ENCODE measurements at places on chromosomes 5 and 9.

DNA sequence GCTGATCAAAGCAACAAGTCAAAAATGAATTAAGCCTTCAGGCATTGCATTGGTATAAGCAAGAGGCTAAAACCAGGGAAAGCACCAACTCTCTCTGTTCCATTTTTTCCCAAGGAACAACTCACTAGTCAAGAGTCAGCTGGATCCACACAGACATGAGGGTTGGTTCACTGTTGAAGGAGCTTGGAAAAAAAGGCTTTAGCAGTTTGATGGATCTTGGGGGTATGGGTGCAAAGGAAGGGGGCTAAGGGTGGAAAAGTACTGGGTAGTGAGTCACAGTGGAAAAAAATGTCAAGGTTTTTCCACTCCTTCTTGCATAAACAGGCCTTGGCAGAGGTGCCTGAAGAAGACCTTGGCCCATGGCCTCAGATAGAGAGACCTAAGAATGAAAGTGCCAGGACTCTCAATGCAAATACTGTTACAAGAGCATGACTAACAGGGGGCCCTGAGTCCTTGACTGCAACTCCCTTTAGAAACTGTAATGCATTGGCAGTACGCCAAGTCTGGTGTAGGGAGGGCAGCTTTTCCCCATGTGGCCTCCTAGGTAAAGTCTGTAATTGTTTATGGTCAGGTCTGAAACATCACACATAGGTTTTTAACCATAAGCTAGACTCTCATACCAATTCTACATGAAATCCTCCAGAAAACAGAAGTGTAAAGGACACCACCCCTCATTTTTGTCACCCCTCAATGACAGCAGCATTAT, 23.7 kb downstream of the ACTL7A start:
- peaks cover 19% of the 10 kb centered on the region for H3K36me3 ChIP-seq
- H3K4me3 ChIP-seq = no peak overlapping the region
- H3K27me3 ChIP-seq = no peaks in the 10 kb centered on the region

DNA sequence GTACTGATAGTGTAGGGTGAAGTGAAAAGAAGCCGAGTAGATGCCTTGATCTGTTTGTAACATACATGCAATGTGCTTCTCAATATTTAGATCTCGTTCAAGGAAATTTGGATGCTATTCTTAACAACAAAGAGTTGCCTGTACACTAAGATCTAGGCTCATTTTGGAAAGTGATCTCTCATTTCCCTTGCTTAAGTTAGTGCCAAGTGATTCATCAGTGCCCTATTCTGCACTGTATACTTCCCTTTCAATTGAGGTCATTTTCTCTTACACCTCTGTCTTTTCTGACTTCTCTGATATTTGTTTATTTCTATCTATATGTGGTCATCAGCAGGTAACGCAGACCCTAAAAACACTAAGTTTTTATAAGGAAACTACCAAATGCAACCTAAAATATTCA, 528.6 kb upstream of the PTPRD start:
- H3K27me3 ChIP-seq = no peaks in the 10 kb centered on the region
- H3K4me1 ChIP-seq = no peaks in the 10 kb centered on the region
- H3K36me3 ChIP-seq = no peaks in the 10 kb centered on the region

- no peaks in the 10 kb centered on the region for H3K4me1 ChIP-seq
- no peak for DNase-seq
- H3K27me3 ChIP-seq = peaks cover 10% of the 10 kb centered on the region
- H3K4me3 ChIP-seq = no peak overlapping the region
Measured at GRCh38 chr5:96335873-96336272, 97.2 kb downstream of the PCSK1 start.

DNA sequence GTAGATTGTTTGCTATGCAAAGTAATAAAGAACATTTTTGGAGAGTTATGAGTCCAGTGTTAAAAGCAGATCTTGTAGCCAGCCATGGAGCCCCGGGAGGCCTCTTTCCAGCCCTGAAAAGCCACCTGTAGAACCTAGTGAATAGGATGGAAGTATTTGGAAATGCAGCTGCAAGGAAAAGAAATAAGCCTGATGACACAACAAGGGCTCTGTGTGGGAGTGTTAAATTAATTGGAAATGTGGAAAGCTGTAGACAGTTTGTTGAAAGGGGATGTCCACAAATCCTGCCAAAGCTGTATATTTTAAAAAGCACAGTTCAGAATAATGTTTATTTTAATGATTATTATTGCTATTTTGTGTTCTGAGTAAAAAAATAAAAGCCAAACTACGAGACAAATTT, 152.5 kb upstream of the GHR start:
- no peak for DNase-seq
- no peak overlapping the region for H3K4me3 ChIP-seq
- H3K36me3 ChIP-seq = no peaks in the 10 kb centered on the region

DNA sequence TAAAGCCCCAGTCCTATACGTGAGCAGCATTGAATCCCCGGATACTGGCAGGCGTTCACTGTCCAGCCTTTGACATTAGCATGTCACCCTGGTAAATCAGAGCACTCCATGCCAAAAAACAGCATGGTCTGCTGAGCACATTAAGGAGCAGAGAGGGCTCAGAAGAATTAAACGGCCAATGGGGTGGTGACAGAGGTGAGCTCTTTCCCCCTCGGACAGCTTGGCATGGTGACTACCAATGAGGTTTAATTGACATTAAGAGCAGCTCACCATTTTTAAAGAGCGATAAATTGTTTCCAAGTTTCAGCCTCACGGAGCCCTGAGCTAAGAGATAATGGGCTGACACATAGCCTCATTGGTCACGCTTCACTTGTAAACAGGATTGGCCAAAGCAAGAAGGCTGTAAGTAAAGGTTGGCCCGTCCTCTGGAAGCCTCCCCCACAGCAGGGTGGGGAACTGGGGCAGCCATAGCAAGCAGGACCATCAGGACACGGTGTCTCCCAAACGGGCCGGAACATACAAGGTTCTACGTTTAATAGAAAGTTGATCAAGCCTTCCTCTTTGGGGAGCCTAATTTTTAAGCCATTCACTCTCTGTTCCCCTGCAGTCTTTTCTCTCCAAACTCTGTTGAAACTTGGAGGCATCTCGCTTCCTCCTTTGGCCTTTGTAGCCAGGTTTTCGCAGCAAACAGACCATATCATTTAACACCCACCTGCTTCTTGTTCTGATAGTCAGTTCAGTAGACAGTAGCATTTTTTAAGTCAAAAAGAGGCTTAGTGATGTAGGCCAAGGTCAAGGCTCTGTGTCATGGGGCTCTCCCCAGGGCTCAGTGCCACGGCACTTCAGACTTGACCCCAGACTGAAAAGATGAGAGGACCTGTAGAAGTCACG, 25.9 kb downstream of the QRFP start:
- H3K4me3 ChIP-seq = no peak overlapping the region
- DNase-seq = no peak
- peaks cover 6% of the 10 kb centered on the region for H3K4me1 ChIP-seq
- peak overlapping the region; percentile 25 for H3K27ac ChIP-seq

- H3K4me3 ChIP-seq = no peak overlapping the region
- no peak overlapping the region for H3K27ac ChIP-seq
- DNase-seq = no peak
- no peaks in the 10 kb centered on the region for H3K27me3 ChIP-seq
Measured at GRCh38 chr5:179176571-179177230, 116.5 kb downstream of the ZNF354C start.

- peaks cover 2% of the 10 kb centered on the region for H3K27me3 ChIP-seq
- peaks cover 3% of the 10 kb centered on the region for H3K4me1 ChIP-seq
- no peak overlapping the region for H3K27ac ChIP-seq
Measured at GRCh38 chr5:1324719-1325190, 20.1 kb downstream of the CLPTM1L start.

GRCh38 chr5:102788788-102789187, 33.7 kb downstream of the PAM start:
- peaks cover 38% of the 10 kb centered on the region for H3K4me1 ChIP-seq
- H3K36me3 ChIP-seq = peaks cover 5% of the 10 kb centered on the region
- no peak overlapping the region for H3K4me3 ChIP-seq
- no peak for DNase-seq

GRCh38 chr9:111034898-111035539, 3.3 kb downstream of the LPAR1 start:
- peaks cover 13% of the 10 kb centered on the region for H3K4me1 ChIP-seq
- no peak overlapping the region for H3K27ac ChIP-seq
- no peak for DNase-seq

GRCh38 chr9:100307080-100307479, 45.7 kb downstream of the TEX10 start:
- no peak for DNase-seq
- no peaks in the 10 kb centered on the region for H3K27me3 ChIP-seq
- peaks cover 17% of the 10 kb centered on the region for H3K36me3 ChIP-seq
- no peak overlapping the region for H3K4me3 ChIP-seq
- peaks cover 3% of the 10 kb centered on the region for H3K4me1 ChIP-seq

DNA sequence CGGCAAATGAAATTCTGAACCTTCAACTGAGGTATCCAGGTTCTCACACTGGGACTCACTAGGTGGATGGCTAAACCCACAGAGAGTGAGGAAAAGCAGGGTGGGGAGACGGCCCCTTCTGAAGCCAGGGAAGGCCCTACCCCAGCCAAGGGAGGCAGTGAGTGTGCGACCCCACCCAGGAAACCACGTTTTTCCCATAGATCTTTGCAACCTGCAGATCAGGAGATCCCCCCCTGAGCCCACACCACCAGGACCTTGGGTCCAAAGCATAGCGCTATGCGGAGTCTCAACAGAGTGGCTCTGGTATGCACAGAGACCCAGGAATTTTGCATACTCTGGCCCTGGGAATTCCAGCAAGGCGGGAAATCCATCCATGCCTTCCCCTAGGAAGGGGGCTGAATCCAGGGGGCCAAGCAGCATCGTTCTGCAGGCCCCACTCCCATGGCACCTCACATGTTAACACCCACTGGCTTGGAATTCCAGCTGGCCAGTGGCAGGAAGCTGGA, 19.9 kb downstream of the DTWD2 start:
- DNase-seq = no peak
- H3K4me3 ChIP-seq = no peak overlapping the region
- H3K27me3 ChIP-seq = peaks cover 2% of the 10 kb centered on the region

DNA sequence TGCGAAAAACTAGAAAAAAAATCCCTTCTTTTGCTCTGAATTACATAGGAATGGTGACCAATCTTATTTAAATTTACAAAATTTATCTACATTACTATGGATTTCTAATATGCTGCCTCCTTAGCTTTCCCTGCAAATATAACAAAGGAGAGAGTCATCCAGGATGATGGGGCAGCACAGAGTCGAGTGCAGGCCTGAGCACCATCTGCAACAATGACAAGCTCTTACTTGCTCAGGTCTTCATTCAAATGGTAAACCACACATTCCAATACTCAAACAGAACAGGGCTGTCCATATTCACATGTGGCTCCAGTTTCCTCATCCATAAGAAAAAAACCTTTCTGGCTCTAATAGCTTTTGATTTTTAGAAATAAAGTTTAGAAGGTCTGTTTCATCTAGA, 33.5 kb upstream of the ZNF354B start:
- peaks cover 4% of the 10 kb centered on the region for H3K27me3 ChIP-seq
- no peaks in the 10 kb centered on the region for H3K36me3 ChIP-seq
- H3K27ac ChIP-seq = no peak overlapping the region
- H3K4me1 ChIP-seq = no peaks in the 10 kb centered on the region

- DNase-seq = no peak
- H3K27ac ChIP-seq = no peak overlapping the region
- H3K4me1 ChIP-seq = peaks cover 67% of the 10 kb centered on the region
- no peaks in the 10 kb centered on the region for H3K27me3 ChIP-seq
Measured at GRCh38 chr9:90860826-90861225, 59.2 kb downstream of the SYK start.
